ENCODE measurements at places on chromosomes 13 and 19. TPM values are rescaled to one million over a fixed set of nuclear protein-coding genes. Genes with fewer than 3 reads are reported as not detected.

The A1BG gene
- 2.3 TPM for total RNA-seq

The ZNF418 gene
- total RNA-seq, result 3.5 TPM

The MBD3L2 gene
- total RNA-seq, result not detected

The CDC42EP5 gene
- 85.5 TPM for total RNA-seq

The PTGIR gene
- total RNA-seq, result 1.1 TPM

The ZNF491 gene
- 0.85 TPM for total RNA-seq

The NLRP5 gene
- not detected for total RNA-seq

The ZFP28 gene
- 7.5 TPM for total RNA-seq

The IGFL1 gene
- total RNA-seq, result not detected

The KLF16 gene
- total RNA-seq, result 36.6 TPM

The CGB5 gene
- total RNA-seq, result not detected

The SIAH3 gene
- not detected for total RNA-seq

The ZNF773 gene
- 4.3 TPM for total RNA-seq

The ZNF835 gene
- not detected for total RNA-seq

The ELANE gene
- total RNA-seq, result not detected

The F7 gene
- total RNA-seq, result not detected

The SEMA6B gene
- 166 TPM for total RNA-seq

The C19orf18 gene
- 0.64 TPM for total RNA-seq

The MICOS13 gene
- total RNA-seq, result 53.0 TPM

The OR7C2 gene
- not detected for total RNA-seq

The TEKTIP1 gene
- total RNA-seq, result 0.73 TPM

The LGALS4 gene
- not detected for total RNA-seq

The MEIOSIN gene
- not detected for total RNA-seq

The SLC17A7 gene
- total RNA-seq, result 0.13 TPM

The ZNF44 gene
- 5.2 TPM for total RNA-seq

The LAIR1 gene
- not detected for total RNA-seq

The KISS1R gene
- not detected for total RNA-seq

The PSG3 gene
- total RNA-seq, result not detected

The NLRP11 gene
- total RNA-seq, result not detected

The UCHL3 gene
- 46.8 TPM for total RNA-seq

The PLIN5 gene
- not detected for total RNA-seq

The ZNF28 gene
- total RNA-seq, result 18.5 TPM

The MYO1F gene
- total RNA-seq, result 0.22 TPM

The PRKCSH gene
- total RNA-seq, result 387 TPM

The PLK5 gene
- not detected for total RNA-seq

Data from endothelial cell of umbilical vein (primary cell).